Coronary artery (tissue), 2 donors: ENCODE measurements at places on chromosomes 12 and 14.

- DNase-seq = no peak
Observed at GRCh38 chr12:92462049-92462448, 240.7 kb upstream of the PLEKHG7 start.

- DNase-seq = no peak
Observed at GRCh38 chr12:122048151-122048550, 26.5 kb downstream of the BCL7A start.

DNA sequence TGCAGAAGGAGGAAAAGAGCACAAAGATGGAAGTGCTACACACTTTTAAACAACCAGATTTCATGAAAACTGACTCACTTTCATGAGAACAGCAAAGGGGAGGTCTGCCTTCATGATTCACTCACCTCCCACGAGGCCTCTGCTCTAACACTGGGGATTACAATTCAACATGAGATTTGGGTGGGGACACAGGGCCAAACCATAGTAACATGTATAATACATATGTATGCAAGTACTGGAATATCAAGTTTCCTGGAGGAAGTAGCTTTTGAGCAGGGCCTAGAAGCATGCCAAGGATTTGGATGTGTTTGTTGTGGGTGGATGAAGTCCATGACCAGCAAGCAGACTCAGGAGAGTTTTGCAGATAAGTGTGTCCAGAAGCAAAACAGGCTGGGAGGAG lies 409.0 kb downstream of the RGS6 start:
- DNase-seq = no peak

DNA sequence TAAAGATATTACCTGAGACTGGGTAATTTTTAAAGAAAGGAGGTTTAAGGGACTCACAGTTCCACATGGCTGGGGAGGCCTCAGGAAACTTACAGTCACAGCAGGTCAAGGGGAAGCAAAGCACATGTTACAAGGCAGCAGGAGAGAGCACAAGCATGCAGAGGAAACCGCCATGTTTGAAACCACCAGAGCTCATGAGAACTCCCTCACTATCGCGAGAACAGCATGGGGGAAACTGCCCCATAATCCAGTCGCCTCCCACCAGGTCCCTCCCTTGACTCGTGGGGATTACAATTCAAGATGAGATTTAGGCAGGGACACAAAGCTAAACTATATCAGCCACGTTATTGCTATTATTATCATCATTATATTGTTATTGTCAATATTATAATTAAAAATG lies 138.7 kb downstream of the RIMBP2 start:
- DNase-seq = no peak

GRCh38 chr14:95774265-95775160 lies 60.6 kb upstream of the TCL1A start:
- no peak for DNase-seq
